ENCODE measurements at places on chromosomes 5 and 9.

DNA sequence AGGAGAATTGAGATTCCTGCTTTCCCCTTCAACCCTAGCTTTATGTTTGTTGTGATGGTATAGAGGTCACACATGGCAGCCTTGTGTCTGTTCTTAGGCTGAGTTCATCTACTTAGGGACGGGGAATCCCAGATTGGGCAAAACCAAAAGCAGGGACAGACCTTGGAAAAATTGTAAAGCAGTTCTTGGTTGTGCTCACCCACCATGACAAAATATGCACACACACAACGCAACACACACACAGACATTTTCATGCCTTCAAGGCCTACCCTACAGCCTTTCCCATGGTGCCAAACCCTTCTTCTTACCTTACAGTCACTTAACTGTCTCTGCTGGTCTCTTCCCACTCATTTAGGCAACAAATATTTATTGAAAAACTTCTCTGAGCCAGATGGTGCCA, 14.8 kb downstream of the PCDHGC5 start:
- DNase-seq, result no peak

DNA sequence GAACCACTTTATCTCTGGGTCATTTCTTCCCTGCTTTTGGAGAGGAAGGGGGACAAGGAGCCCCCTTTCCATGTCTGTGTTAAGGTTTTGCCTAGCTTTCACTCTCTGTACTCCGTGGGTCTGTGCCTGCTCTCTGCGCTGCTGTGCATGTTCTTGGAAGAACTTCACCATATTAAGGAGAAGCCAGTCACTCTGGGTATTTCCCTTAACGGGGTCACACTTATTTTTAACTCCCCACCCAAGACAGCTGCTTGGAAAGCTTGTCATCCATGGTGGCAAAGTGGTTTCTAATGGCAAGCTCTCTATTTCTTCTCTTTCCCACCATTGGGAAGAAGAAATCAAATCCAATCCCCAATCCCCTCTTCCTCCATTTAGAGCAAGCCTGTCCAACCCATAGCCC, 44.8 kb upstream of the HMHB1 start:
- DNase-seq, result no peak

- no peak for DNase-seq
These were observed 45.0 kb upstream of the LRRC70 start for GRCh38 chr5:62533597-62533996.

DNA sequence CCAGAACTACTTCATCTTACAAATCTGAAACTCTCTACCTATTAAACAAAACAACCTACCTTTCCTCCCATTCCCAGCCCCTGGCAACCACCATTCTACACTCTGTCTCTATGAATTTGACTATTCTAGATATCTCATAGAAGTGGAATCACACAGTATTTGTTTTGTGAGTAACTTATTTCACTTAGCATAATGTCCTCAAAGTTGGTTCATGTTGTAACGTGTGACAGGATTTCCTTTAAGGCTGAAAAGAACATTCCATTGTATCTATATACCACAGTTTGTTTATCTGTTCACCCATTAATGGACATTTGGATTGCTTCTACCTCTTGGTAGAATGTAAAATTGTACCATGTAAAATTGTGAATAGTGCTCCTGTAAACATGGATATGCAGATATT, 70.1 kb upstream of the NXNL2 start:
- DNase-seq, result no peak
